Stimulated activated CD4-positive, alpha-beta T cell treated with anti-CD3 and anti-CD28 coated beads, Interleukin-1b, Interleukin-23, amount 100 ng/mL, for 24 hours (primary cell): ENCODE measurements at places on chromosomes 3 and 15.

DNA sequence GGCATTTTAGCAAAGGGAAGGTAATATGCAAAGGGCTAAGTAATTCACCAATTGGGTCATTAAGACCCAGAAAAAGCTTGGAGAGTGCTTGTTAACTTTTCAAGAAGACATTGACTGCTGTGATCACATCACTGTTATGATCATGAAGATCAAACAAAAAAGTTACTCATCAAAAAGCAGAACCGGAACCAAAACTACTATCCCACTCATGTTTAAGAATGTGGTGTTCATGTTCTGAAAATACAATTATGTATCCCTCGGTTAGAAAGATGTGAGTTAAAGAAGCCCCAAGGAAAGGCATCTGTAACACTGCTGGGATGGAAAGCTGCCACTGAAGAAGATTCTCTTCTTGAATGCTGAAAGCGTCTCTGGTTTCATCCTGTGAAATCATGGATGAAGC is 32.6 kb downstream of the BBX start:
- no peak for DNase-seq

DNA sequence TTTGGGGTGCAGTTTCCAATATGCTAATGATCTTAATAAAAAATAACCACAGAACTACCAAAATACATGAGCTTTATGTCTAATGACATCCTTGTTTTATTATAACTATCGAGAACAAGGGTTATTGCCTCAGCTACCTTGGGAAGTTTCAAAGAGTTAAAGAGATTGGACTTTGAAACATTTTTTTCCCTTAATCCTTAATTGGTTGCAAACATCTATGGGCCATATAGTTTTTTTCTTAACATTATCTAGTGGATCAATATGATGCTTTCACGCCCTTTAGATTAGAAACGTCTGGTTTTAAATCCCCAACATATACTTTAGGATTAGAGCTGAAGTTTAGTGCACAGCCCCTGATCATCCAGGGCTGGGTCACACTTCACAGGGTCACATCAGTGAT is 219.2 kb upstream of the SGO1 start:
- no peak for DNase-seq

DNA sequence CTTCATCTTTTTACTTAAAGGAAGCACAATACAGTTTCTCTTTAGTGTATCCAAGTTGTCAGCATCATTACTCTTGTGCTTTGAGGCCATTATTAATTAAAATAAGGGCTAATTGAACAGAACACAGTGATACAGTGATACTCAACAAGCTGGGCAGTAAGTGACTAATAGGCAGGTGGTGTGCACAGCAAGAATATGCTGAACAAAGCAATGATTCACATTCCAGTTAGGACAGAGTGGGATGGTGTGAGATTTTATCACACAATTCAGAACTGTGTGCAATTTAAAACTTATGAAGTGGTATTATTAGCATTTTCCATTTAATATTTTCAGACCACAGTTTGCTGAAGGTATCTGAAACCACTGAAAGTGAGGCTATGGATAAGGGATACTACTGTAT is 116.9 kb downstream of the PLOD2 start:
- DNase-seq, result no peak

DNA sequence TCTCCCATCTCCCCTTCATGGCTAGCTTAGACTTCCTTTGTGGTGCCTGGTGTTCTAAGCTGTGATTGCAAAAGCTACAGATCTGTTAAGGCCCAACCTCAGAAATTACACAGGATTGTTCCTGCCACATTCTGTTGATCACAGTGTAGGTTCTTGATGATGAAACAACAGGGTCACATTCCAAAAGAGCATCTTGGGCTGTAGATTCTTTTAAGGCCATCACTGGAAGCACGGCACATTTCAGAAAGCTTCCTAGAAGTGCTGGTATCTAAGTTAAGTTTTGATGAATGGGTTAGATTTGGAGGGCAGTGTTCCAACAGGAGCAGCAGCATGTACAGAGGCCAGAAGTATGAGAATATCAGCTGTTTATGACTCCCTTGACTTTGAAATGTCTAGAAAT is 107.5 kb upstream of the SKOR1 start:
- DNase-seq, result no peak

DNA sequence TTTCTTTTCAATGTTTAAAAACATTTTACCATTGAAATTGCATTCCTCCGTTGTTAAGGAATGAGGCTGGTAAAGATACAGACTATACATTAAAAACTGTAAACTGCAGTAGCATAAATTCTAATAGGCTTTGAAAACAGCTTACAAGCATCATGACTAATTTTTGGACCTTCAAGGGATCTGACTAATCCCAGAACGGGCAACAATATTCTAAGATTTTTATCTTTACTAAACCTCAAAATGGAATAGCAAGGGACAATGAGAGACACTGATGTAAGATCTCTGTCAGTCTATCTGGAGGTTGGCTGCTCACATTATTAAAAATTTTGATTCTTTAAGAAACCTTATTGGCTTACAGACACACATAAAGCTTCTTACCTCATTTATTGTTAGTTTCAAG is 74.7 kb downstream of the BTD start:
- DNase-seq, result no peak

- DNase-seq, result no peak
Observed at GRCh38 chr3:11288786-11289637, 16.8 kb downstream of the ATG7 start.

GRCh38 chr3:99644746-99645145 is 6.4 kb downstream of the COL8A1 start:
- no peak for DNase-seq

DNA sequence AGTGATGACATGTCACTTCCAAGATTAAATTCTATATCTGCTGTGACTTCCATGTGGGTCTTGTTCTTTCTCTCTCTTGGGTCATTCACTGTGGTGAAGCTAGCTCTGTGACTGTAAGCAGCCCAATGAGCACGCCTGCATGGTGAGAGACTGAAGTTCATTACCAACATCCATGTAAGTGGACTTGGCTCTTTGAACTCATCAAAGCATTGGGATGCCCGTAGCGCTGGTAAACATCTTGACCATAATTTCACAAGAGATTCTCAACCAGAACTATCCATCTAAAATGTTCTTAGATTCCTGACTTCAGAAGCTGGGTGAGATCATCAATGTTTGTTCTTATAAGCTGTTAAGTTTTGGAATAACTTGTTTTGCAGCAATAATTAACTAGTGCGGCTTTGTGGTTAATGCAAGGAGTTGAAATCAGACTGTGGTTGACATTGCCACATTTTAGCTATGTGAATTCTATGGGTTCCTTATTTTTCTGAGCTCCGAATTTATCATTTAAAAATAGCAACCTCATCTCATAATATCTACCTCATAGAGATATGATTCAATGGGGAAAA is 31.6 kb upstream of the LRRC3B start:
- no peak for DNase-seq

DNA sequence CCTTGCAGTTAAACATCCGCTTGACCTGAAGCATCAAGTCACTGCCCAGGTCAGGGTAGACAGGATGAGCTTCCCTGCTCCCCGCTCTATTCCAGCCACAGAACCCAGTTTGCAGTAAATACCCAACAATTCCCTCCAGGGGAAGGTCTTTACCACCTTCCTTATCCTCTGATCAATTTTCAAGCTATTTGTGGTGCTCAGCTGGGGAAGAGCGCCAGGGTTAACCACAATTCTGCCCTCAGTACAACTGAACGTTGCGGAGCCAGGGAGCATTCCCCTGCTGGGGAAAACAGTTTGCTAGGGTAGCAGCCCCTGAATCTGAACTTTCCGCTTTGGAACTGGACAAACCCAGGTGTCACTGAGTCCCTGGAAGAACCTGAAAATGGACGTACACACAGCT is 28.5 kb downstream of the RBPMS2 start:
- DNase-seq, result no peak

DNA sequence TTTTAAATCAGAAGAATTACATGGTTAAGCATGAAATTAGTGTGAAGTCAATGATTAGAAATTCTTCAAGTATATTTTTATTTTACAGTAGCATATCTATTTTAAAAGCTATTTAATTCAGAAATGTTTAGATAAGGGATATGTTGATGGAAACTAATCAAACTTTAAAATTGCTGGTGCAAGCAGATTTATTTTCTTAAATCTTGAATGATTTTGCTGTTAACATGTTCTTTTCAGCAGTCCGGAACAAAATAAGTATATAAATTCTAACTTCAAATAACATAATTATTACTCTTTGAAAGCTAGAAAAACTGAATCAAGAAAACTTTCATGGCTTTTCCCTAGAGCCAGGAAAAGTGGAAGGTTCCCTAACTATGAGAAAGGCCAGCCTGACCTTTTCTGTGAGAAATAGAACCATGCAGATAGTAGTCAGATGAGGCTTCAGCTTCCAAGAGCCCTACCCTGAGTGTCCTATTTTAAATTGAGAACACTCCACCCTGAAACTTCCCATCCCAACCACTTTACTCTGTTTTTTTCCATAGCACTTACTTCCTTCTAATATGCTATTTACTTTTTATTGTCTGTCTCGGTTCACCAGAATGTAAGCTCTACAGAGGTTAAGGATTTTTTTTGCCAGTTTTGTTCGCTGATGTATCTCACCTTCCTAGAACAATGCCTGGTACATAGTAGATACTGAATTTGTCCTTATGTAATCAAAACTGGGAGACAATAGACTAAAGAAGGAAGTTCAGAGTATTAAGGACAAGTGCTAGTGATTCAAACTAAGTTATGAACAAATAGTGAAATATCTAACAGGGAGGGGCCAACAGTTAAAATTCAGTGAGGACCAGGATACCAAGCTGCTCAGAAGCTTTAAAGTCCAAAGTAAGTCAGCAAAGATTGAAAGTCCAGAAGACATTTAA is 66.8 kb downstream of the CD200R1L start:
- no peak for DNase-seq

DNA sequence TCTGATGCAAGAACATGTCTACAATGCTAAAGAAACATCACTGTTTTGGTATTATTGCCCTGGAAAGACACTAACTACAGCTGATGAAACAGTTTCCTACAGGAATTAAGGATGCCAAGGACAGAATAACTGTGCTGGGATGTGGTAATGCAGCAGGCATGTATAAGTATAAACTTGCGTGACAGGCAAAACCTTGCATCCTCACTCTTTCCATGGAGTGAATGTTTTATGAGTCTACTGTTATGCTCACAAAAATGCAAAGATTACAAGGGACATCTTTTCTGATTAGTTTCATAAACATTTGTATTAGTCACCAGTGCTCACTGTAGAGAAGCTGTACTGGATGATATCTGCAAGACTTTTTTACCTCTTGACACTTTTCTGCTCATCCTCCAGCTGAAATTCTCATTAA is 143.6 kb downstream of the NAALADL2 start:
- DNase-seq, result no peak

- DNase-seq, result no peak
Observed at GRCh38 chr15:25863111-25863967, at the start of gene ATP10A. TSS of gene ATP10A (minus strand) at chr15:25863327. CDS start at chr15:25863096, 231 bp downstream.

DNA sequence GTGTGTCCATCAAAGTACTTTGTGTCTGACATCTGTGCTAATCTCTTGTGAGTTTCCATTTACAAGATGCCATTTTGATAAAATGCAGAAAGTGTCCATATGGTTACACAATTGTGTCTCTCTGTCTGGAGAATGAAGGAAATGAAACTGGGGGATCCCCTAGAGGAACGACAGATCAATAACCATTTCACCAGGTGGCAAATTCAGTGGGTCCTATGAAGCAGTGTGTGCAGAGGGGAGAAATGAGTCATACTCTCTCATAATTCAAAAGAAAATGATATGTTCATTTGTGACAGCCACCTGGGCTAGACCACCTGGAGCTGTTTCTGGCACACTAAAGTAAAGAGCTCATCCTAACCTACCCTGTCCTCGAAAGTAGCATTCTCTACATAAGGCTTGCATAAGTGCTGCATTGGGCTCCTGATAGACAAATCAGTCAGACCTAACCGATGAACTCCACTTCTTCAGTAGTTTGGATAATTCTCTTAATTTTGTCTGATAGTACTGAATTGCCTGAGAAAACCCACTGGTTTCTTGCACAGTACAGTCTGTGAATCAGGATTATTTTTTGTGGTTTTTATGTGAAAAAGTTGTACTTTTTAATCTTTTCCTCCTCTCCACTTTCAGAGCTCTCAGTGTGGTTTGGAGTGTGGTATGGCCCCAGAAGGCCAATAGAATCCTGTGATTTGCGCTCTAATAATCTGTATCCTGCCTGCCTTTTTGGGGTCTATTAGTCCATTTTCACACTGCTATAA is 10.3 kb upstream of the CD47 start:
- no peak for DNase-seq

GRCh38 chr3:52095990-52096775 is 39.8 kb upstream of the DUSP7 start:
- no peak for DNase-seq

GRCh38 chr15:55257938-55258337 is 31.7 kb downstream of the RAB27A start:
- no peak for DNase-seq

DNA sequence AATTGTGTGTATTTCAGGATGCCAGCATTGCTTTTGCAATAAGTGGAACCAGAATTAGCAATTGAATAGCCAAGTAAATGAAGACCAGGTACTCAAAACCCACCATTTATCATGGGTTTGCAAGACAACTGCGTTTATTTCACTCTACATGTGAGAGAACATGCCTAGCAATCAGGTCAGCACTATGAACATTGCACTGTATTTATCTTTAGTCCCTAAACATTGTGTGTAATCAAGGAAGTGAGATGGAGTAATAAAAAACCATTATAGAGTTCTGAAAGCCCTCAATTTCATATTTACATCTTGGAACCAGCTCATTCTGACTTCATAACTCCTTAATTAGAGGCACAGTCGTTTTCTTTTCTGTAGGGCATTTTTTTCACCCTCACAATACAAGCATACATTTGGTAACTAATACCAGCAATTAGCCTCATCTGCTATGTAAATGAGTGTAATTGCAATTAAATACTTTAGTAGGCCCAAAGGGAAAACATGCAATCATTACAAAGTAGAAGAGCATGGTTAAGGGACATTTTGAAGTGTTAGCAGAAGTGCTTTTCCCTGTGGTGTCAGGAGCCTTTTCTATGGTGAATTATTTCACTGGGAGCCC is 153.1 kb upstream of the DPH6 start:
- DNase-seq, result no peak

DNA sequence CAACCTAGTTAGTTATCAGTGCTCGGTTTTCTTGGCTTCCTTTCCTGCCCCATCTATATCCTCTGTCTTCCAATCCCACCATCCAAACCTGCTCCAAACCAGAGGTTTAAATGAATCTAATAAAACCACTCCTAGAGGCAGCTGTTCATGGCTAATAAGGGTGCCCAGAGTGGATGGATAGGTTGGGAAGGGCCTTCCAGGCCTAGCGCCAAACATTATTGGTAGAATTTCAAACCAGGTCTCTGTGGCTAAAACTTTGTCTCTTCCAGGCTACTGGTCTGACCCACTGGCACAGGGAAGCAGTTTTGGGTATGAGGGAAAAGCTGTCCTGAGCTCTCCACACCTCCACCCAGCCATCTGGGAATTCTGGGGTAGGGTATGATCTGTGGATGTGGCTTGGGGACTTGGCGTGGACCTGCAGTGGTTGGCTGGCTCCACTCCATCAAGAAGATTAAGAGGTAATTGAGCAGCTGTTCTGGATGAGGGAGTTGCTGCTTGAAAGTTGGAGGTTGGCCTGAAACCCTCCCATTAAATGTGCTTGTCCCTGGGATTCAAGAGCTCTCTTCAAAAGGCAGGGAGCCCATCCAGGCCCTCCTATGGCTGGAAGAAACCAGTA is 29.3 kb upstream of the INSYN1 start:
- DNase-seq, result no peak
